Panc1 (cell line): ENCODE measurements at places on chromosomes 5 and 9. TPM values are rescaled to one million over a fixed set of nuclear protein-coding genes. Genes with fewer than 3 reads are reported as not detected.

- no peak for DNase-seq
Observed at GRCh38 chr9:130847306-130848217, 12.5 kb downstream of the ABL1 start.

- DNase-seq, result no peak
Observed at GRCh38 chr9:35905912-35906679, at the start of gene HRCT1. Gene HRCT1 (plus strand): TSS chr9:35906202. CDS start chr9:35906288, 86 bp downstream.

DNA sequence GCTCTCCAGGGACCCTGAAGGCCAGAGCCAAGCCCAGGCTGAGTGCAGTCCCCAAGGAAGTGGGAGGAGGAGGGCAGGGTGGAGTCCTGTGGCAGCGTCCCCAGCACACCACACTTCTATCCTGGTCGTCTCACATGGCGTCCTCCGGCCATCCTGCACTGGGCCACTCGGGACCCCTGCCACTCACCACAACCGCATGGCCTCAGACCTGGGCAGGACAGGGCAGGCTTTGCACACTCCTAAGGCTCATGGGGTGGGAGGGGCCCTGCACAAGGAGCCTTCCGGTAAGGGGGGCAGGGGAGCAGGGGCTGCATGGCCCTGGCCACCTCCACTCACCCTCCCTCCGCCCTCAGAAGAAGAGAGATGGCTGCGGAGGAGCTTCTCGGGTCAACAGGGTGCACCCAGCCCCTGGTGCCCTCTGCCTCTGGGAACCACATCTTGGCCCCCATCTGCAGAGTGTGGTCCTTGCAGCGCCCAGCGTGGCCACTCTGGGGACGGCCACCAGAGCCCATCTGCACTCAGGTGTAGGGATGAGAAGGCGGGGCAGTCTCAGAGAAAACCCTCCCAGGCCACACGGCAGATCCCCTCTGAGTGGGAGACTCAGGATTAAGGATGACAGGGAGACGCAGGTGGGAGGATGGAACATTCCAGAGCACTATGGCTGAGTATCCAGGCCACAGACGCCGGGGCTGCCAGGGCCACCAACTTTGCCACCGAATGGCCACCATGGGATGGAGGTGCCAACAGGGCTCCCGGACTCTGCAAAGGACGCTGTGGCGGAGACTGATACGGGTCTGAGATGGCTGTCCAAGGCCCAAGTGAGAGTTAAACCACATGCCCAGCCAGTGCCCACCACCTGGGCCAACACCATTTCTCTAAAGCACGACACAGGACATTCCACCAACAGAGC, 7.6 kb downstream of the TPPP start:
- no peak for DNase-seq

The SLC36A3 gene
- total RNA-seq, result not detected

DNA sequence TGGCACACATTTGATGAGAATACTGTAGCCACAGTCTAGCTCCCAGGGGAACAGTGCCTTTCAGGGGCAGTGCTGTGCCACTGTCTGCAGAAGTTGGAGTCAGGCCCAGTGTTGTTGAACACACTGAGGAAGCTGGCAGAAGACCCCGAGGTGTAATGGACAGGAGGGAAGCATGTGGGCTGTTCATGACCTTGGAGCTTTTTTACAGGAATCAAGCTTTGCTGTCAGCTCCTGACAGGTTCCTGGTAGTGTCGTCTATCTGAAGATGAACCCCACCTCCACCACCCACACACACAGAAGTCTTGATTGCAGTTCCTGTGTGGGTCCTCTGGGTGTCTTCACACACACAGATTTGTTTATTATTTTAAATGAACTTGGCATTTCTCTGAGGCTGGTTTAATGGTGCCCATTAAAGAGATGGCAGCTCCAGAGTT, 40.3 kb upstream of the TNFAIP8 start:
- DNase-seq, result no peak
